ENCODE measurements at places on chromosomes 16 and 17.

DNA sequence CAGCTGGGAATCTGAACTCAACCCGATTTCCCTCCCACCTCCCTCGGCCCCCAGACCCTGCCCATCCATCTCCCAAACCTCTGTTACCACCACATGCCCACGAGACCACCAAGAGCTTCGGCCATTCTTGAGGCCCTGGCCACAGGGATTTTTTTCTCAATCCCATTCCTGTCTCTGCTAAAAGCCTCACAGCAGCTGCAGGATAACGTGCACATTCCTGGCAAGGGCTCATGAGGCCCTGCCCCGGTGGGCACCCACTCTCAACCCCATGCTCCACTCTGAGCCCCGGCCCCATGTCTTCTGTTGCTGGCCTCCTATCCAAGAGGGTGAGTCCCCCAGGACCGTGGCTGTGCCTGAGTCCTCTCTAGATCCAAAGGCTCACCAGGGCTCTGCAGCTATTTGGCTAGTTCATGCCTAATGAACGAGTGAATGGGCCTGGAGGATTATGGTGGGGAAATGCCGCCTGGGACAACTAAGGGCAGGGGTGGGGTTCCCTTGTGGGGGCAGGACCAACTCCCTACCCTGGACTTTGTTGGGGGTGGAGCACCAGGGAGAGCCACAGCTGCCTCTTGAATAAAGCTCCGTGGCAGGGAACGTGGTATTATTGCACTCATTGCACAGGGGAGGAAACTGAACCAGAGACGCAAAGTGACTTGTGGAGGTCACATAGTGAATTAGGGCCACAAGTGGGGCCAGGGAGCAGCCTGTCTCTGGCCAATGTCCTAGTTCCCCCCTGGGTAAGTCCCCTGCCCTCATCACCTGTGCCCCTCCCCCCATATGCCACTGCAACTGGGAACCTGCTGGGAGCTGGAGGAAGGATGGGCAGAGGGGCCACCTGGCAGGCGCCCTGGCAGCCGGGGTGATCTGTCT lies 113.8 kb upstream of the SMURF2 start:
- DNase-seq: no peak

DNA sequence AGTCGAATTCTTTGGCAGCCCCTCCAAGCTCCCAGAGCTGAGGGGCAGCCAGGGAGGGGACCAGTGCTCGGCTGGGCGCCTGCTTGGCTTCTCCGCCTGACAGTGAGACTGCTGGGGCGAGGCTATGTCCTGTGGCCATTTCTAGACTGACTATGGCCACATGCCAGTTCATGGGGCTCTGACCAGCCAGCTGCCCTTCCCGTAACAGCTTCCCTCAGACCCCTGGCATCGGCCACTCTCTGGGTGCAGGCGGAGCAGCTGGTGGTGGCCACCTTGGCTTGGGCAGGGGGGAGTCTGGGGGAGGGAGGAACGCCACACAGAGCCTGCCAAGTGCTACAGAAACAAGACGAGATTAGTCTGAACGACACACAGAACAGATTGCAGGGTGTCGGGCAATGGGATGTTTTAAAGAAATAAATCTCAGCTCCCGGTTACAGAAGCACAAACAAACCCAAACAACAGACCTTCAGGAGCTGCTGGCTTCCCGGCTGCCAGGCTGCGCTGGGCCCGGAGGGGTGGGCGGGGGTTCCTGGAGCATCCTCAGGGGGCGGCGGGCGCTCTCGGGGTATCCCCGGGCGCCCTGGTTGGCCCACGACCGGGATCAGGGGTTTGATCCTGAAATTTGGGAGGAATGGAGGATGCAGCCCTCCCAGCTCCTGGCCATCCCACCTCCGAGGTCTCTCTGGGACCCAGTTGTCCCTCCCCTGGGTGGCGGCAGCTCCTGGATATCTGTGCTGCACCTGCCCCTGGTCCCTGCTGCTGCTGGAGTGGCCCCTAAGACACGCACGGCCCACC lies 34.5 kb downstream of the TBC1D16 start:
- DNase-seq: no peak

- DNase-seq: no peak
Measured at GRCh38 chr17:50289991-50290702, 15.9 kb downstream of the TMEM92 start.

- DNase-seq: no peak
Measured at GRCh38 chr16:68059804-68060203, 25.4 kb upstream of the NFATC3 start.

GRCh38 chr17:47251421-47251940 lies 2.1 kb upstream of the ITGB3 start:
- DNase-seq: no peak

DNA sequence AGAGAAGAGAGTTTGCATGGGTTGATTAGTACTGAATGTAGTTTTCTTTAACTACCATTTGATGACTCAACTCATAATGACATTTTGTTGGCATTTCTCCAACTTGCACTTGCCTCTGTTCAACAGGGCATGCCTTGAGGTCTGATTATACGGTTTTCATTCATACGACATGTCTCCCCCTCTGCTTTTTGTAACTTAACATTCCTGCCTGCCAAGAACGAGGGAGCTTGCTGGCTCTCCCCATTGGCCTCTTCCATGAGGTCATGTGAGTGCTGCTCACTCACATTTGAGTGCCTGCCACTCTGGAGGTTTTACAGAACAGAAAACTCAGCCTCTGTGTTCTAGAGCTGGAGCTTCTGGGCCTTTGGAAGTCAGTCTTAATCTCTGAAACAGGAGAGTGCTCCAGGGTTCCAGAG lies 19.7 kb downstream of the MAP2K6 start:
- peak; percentile 12 for DNase-seq

DNA sequence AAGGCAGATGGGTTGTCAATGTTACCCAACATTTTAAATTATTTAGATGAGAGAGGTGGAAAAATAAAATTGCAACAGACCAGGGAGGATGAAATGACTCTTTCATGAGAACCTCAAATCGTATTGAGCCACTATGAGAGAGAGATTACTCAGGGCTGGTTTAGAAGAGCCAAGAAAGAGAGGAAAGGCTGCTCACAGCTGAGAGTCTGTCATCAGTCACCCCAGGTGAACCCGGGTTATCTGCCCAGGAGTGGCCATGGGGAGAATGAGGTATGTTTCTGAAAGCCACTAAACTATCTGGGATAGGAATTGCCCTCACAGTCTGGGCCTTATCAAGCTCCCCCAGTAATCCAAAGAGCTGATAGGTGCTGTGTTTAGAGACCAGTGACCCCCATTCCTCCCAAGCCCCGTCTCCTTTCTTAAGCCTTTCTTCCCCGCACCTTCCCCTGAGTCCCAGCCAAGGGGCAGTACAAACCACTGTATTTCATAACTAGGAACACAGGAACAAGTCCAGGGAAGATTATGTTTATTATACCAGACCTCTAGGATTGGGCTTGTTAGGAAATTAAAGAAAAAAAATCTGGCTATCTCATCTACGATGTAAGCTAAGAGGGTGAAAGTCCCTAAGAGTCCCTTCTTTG lies 158.9 kb upstream of the NOL11 start:
- DNase-seq: no peak

GRCh38 chr17:30366536-30366935 lies 12.2 kb upstream of the CPD start:
- no peak for DNase-seq

DNA sequence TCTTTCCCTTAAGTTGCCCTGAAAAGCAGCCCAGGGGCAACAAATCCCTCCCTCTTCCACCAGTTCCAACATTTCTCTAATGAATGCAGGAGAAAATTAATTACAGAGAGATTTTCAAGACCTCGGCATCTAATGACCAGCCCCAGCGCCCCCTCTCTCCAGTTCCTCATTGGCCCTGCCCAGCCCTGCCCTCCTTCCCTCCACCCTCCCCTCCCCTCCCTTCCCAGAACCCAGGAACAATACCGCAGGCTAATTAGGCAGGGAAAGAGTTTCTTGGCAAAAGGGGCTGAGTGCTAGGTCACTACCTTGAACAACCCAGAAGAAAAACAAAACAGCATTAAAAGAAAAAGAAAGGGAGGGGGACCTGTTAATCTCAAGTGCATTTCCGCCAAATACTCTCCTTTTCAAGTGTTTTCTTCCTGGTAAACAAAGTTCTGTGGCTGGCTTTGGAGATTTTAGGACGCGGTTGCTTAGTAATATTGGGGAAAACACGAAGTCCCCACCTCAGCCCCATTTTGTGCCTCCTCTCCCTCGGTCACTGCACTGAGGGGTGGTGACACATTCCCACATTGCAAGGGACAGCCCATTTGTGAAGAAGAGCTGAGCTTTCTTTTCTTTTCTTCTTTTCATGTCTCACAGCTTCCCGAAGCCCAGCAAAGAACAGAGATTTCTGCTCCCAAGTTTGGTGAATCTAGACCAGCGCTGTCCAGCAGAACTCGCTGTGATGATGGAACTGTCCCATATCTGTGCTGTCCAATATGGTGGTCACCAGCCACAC lies 215.4 kb downstream of the SOX9 start:
- DNase-seq: no peak

DNA sequence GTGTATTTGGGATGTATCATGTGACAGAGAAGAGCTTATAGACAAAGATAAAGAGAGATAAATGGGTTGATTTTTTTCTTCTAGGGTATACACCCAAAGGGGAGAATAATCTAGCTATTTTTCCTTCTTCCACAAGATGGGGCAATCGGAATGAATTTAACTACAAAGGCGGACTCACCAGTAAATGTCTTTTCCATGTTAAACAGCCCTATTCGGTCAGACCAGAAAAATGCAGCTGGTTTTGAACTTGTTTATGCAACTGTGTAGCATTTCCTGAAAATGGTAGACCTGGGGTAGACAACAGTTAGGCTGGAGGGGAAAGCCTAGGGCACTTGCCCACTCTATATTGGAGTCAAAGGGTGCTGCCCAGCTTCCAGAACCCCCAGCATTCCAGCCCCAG lies 477.1 kb downstream of the TOX3 start:
- DNase-seq: peak; percentile 38

DNA sequence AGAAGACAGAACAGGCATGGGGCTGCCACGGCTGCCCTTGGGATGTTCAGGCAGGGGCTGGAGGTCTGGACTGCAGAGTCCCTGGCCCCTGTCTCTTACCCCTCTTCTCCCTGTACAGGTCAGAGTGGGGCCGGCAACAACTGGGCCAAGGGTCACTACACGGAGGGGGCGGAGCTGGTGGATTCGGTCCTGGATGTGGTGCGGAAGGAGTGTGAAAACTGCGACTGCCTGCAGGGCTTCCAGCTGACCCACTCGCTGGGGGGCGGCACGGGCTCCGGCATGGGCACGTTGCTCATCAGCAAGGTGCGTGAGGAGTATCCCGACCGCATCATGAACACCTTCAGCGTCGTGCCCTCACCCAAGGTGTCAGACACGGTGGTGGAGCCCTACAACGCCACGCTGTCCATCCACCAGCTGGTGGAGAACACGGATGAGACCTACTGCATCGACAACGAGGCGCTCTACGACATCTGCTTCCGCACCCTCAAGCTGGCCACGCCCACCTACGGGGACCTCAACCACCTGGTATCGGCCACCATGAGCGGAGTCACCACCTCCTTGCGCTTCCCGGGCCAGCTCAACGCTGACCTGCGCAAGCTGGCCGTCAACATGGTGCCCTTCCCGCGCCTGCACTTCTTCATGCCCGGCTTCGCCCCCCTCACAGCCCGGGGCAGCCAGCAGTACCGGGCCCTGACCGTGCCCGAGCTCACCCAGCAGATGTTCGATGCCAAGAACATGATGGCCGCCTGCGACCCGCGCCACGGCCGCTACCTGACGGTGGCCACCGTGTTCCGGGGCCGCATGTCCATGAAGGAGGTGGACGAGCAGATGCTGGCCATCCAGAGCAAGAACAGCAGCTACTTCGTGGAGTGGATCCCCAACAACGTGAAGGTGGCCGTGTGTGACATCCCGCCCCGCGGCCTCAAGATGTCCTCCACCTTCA lies 11.7 kb downstream of the TUBB3 start:
- no peak for DNase-seq

- no peak for DNase-seq
Measured at GRCh38 chr16:47110939-47111338, 32.8 kb downstream of the NETO2 start.

DNA sequence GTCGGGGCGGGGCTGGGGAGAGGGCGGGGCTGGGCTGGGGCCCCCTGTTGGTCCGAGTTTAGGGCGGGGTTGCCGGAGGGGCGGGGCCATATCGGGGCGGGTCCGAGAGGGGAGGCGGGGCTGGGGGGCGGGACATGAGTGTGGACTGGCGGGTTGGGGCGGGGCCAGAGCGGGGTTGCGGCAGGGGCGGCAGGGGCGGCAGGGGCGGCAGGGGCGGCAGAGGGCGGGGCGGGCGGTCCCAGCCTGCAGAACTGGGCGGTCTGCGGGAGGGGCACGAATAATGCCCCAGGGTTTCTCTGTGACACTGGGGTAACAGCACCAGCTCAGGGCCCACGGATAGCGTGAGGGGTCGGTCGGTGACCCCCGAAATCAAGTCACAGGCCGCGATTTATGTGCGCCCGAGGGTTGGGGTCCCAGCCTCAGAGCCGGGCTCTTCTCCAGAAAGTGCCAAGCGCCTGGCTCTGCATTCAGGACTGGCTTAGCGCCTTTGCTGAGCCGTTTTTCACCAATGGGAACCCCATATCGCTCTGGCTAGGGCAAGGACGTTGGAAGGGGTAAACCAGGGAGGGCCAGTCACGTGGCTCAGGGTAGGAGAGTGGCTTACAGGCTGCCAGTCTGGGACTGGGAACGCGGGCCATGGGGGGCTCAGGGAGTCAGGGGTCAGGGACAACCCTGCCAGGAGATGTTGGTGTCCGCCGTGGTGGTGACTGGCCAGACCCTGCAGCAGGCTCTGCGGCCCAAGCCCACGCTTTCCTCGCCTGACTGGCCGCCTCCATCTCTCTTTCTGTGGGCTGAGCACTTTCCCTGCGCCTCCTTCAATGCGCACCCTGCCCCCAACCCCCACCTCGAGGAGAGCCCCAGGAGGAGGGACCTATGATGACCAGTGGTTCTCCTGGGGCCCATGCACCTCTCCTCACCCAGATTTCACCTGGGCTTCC lies 1.2 kb upstream of the METTL26 start:
- no peak for DNase-seq

DNA sequence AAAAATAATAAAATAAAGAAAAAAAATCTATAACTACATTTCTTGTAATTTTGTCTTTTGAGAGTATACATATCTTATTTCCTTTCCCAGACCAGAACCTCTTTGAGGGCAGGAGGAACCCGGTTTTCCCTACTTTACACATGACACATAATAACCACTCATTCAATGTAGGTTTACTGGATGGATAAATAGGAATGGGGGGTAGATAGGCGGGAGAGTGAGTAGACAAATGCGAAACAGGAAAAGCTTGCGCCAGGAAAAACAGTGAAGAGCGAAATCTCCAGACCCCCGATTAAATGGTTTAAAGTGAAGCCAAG lies 515 bp upstream of the GOSR2 start:
- no peak for DNase-seq

GRCh38 chr16:57815987-57816745 lies 13.9 kb upstream of the KIFC3 start:
- peak; percentile 80 for DNase-seq
